ENCODE measurements at places on chromosomes 2 and 18. TPM values are rescaled to one million over a fixed set of nuclear protein-coding genes. Genes with fewer than 3 reads are reported as not detected.

The MARCHF7 gene
- 66.4 TPM for total RNA-seq

The TMEM198 gene
- total RNA-seq: 1.3 TPM

The KLHL14 gene
- not detected for total RNA-seq

The LRATD1 gene
- total RNA-seq: 0.47 TPM

The ACMSD gene
- not detected for total RNA-seq

The SP5 gene
- total RNA-seq: not detected

The MOCOS gene
- 4.7 TPM for total RNA-seq

The NDC80 gene
- 6.8 TPM for total RNA-seq

The CCDC68 gene
- 2.2 TPM for total RNA-seq

The DAW1 gene
- total RNA-seq: 9.5 TPM

The CROCC2 gene
- 0.12 TPM for total RNA-seq

The ERFE gene
- total RNA-seq: 0.82 TPM

The PLEKHA3 gene
- total RNA-seq: 7.8 TPM

The MC4R gene
- not detected for total RNA-seq

The IL1F10 gene
- not detected for total RNA-seq

The PCARE gene
- total RNA-seq: not detected

The SERPINB12 gene
- total RNA-seq: not detected

The CDCA7 gene
- total RNA-seq: 0.23 TPM

The APOB gene
- not detected for total RNA-seq

The NAT8 gene
- total RNA-seq: not detected

The EXOC6B gene
- 43.1 TPM for total RNA-seq

The RGPD4 gene
- total RNA-seq: not detected

The HYCC2 gene
- 7.4 TPM for total RNA-seq

The ADAM23 gene
- 2.4 TPM for total RNA-seq

The LRRTM4 gene
- not detected for total RNA-seq

The CCDC141 gene
- total RNA-seq: under 0.01 TPM

The RPRD1A gene
- total RNA-seq: 17.7 TPM

The ZNF521 gene
- total RNA-seq: 31.2 TPM

The FAM124B gene
- total RNA-seq: 0.12 TPM

The CXXC1 gene
- 37.7 TPM for total RNA-seq

The DCDC2C gene
- total RNA-seq: not detected

The AMER3 gene
- total RNA-seq: not detected

The SLC11A1 gene
- total RNA-seq: 0.12 TPM

The NETO1 gene
- total RNA-seq: not detected

The TWIST2 gene
- total RNA-seq: 171 TPM

The PNPT1 gene
- 24.0 TPM for total RNA-seq

The POTEC gene
- not detected for total RNA-seq

The AQP12B gene
- not detected for total RNA-seq

The KCNF1 gene
- not detected for total RNA-seq

The IL36RN gene
- total RNA-seq: not detected

The KHK gene
- 1.9 TPM for total RNA-seq

The PROKR1 gene
- total RNA-seq: not detected

The POTEI gene
- total RNA-seq: not detected
